Breast epithelium (tissue), 4 donors: ENCODE measurements at places on chromosomes 7 and 10.
A peak's percentile ranks its signal among the peaks of the same experiment; 100 is the strongest.

DNA sequence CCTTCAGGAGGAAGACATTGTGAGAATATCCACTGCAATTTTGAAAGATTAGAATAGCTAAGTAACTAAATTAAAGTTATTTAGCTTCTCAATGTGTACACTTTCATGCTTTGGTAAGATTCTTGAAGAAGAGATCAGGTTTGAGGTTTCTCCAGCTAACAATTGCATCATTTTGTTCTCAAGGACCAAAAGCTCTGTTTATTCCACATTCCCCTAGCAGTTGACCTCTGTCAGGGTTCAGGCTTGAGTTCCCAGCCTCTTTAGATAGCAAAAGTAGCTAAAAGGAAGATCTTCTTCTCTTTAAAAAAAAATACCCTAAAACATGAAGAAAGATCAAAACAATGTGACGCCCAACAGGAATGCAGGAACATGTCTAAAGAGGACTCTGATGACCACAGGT, 179.4 kb upstream of the IGFBP3 start:
- H3K27me3 ChIP-seq: no peaks in the 10 kb centered on the region
- no peak for DNase-seq
- no peak overlapping the region for H3K4me3 ChIP-seq

DNA sequence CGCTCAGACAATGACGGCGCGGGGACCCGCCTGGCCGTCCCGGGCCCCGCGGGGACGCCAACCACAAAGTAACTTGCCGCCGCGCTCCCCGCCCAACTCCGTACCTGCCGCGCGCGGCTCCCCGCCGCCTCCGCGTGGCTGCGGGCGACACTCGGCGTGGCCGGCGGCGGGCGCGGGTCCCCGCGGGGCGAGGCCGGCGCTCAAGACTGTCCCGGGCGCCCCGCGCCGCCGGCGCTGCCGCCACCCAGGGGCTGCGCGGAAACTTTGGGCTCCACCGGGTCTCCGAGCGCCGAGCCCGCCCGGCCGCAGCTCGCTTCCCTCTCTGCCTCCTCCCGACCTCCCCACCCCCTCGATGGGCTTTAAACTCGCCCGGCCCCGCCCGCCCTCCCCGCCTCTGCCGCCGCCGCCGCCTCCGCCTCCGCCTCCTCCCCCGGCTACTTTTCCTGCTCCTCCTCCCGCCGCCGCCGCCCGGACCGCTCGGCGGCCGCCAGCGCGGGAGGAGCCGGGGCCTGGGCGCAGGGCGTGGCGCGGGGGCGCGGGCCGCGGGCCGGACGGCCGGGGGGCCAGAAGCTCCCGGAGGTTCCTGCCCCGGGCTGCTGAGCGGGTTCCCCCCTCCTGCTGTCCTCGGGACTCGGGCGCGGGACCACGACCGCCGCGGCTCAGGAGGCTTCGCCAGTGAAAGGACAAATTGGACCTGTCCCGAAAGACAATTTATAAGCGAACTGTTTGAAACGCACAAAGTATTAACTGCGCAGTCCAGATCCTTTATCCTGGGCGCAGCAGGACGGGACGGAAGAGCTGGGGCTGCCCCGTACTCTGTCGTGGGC, 10.6 kb upstream of the GRB10 start:
- no peaks in the 10 kb centered on the region for H3K4me1 ChIP-seq
- H3K36me3 ChIP-seq: no peaks in the 10 kb centered on the region
- H3K27me3 ChIP-seq: no peaks in the 10 kb centered on the region
- peak overlapping the region; percentile 66 for H3K4me3 ChIP-seq
- DNase-seq: peak; percentile 71
- H3K27ac ChIP-seq: peak overlapping the region; percentile 76

DNA sequence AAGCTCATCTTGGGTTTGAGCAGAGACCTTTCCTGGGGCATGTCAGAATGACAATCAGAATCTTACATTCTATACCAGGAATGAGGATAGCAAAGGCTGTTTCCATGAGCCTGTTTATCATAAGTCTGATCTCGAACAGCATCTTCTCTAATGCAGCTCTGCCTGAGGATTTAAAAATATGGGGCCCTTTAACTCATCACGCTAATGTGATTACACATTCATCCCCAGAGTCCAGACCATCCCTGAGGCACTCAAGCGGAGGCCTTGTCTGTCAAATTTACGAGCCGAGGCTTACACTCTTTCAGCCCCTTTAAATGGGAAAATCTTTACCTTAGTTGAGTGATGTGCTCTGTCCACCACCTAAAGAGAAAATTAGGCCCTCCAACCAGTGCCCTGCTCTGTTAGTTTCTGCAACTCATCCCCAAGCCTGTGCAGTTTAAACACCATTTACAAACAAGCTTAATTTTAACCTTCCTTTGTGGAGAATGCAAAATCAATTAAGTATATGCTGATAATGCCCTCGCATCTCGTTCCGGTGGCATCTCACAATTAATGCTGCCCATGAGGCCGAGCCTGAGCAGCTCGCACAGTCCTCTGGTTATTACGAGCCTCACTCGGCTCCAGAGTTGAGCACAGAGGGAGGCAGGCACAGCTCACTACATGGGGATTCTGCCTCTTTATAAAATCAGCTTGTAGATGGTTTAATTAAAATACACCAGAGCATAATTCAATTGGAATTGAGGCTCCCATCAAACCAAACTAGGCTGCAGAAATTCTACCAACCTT, 16.0 kb downstream of the CHST15 start:
- H3K27ac ChIP-seq: no peak overlapping the region
- H3K36me3 ChIP-seq: no peaks in the 10 kb centered on the region
- no peaks in the 10 kb centered on the region for H3K27me3 ChIP-seq
- H3K4me1 ChIP-seq: no peaks in the 10 kb centered on the region
- no peak overlapping the region for H3K4me3 ChIP-seq
- no peak for DNase-seq

GRCh38 chr10:36345807-36346206, 703.7 kb upstream of the FZD8 start:
- no peak for DNase-seq
- no peak overlapping the region for H3K4me3 ChIP-seq
- no peaks in the 10 kb centered on the region for H3K36me3 ChIP-seq
- H3K27me3 ChIP-seq: no peaks in the 10 kb centered on the region

GRCh38 chr7:102120666-102121195, 165.9 kb upstream of the SH2B2 start:
- no peaks in the 10 kb centered on the region for H3K36me3 ChIP-seq
- no peaks in the 10 kb centered on the region for H3K27me3 ChIP-seq
- H3K27ac ChIP-seq: no peak overlapping the region
- no peak for DNase-seq

- H3K36me3 ChIP-seq: no peaks in the 10 kb centered on the region
- H3K4me3 ChIP-seq: no peak overlapping the region
- DNase-seq: no peak
- no peaks in the 10 kb centered on the region for H3K27me3 ChIP-seq
Observed at GRCh38 chr10:104441329-104442000, 87.8 kb downstream of the CFAP58 start.

DNA sequence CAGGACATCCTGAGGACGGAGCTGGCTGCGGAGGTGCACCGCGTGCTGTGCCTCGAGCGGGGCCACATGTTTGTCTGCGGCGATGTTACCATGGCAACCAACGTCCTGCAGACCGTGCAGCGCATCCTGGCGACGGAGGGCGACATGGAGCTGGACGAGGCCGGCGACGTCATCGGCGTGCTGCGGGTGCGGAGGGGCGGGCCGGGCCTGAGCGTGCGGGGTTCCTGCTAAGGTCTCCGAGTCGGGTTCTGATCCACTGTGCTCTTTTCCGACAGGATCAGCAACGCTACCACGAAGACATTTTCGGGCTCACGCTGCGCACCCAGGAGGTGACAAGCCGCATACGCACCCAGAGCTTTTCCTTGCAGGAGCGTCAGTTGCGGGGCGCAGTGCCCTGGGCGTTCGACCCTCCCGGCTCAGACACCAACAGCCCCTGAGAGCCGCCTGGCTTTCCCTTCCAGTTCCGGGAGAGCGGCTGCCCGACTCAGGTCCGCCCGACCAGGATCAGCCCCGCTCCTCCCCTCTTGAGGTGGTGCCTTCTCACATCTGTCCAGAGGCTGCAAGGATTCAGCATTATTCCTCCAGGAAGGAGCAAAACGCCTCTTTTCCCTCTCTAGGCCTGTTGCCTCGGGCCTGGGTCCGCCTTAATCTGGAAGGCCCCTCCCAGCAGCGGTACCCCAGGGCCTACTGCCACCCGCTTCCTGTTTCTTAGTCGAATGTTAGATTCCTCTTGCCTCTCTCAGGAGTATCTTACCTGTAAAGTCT, 10.4 kb downstream of the ATG9B start:
- H3K36me3 ChIP-seq: no peaks in the 10 kb centered on the region
- peak overlapping the region; percentile 67 for H3K4me3 ChIP-seq
- peak; percentile 72 for DNase-seq
- H3K4me1 ChIP-seq: peaks cover 7% of the 10 kb centered on the region
- no peak overlapping the region for H3K27ac ChIP-seq
- peaks cover 63% of the 10 kb centered on the region for H3K27me3 ChIP-seq

GRCh38 chr7:41825927-41826480, 123.1 kb upstream of the INHBA start:
- H3K4me1 ChIP-seq: no peaks in the 10 kb centered on the region
- DNase-seq: no peak
- no peaks in the 10 kb centered on the region for H3K36me3 ChIP-seq
- no peaks in the 10 kb centered on the region for H3K27me3 ChIP-seq
- no peak overlapping the region for H3K27ac ChIP-seq

GRCh38 chr10:24556750-24557742, 166.6 kb downstream of the ARHGAP21 start:
- H3K4me1 ChIP-seq: peaks cover 6% of the 10 kb centered on the region
- H3K27me3 ChIP-seq: no peaks in the 10 kb centered on the region

GRCh38 chr10:62554632-62555199, 180.5 kb downstream of the ZNF365 start:
- no peak for DNase-seq
- H3K36me3 ChIP-seq: no peaks in the 10 kb centered on the region
- no peak overlapping the region for H3K27ac ChIP-seq

- H3K27ac ChIP-seq: no peak overlapping the region
- no peaks in the 10 kb centered on the region for H3K27me3 ChIP-seq
- no peaks in the 10 kb centered on the region for H3K4me1 ChIP-seq
- no peaks in the 10 kb centered on the region for H3K36me3 ChIP-seq
- DNase-seq: no peak
Observed at GRCh38 chr10:87952612-87953011, 89.2 kb downstream of the PTEN start.

- no peak overlapping the region for H3K4me3 ChIP-seq
- H3K27ac ChIP-seq: no peak overlapping the region
- no peaks in the 10 kb centered on the region for H3K4me1 ChIP-seq
- no peaks in the 10 kb centered on the region for H3K27me3 ChIP-seq
- no peaks in the 10 kb centered on the region for H3K36me3 ChIP-seq
- no peak for DNase-seq
Observed at GRCh38 chr7:126840869-126841268, 411.9 kb downstream of the GRM8 start.

DNA sequence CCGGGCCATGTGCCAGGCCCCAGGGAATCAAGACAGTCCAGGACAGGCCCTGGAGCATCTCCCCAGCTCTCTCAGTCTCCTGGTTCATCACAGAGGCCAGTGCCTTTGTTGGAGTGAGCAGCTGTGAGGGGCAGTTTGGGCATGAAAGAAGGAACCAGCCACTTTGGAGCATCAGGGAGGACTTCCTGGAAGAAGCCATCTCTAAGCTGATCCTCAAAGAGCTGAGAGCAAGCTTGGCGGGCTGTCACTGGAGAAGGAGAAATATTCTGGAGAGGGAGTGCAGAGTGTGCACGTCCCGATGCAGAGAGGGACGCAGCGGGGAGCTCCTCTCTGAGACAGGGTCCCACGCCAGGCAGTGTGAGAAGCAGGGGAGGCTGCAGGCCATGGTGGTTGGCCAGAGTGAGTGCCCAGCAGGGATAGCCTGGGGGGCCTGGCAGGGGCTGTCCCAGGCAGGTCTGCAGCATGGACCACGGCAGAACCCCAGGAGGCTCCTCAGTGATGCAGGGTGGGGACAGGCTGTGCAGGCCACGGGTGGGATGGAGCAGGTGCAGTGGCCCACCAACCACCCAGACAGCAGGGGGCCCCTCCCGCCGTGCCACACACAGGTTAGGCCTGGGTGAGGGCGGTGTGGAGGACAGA, 34.7 kb downstream of the PWWP2B start:
- H3K27ac ChIP-seq: no peak overlapping the region
- no peak overlapping the region for H3K4me3 ChIP-seq
- H3K4me1 ChIP-seq: no peaks in the 10 kb centered on the region
- H3K27me3 ChIP-seq: no peaks in the 10 kb centered on the region
- DNase-seq: no peak

DNA sequence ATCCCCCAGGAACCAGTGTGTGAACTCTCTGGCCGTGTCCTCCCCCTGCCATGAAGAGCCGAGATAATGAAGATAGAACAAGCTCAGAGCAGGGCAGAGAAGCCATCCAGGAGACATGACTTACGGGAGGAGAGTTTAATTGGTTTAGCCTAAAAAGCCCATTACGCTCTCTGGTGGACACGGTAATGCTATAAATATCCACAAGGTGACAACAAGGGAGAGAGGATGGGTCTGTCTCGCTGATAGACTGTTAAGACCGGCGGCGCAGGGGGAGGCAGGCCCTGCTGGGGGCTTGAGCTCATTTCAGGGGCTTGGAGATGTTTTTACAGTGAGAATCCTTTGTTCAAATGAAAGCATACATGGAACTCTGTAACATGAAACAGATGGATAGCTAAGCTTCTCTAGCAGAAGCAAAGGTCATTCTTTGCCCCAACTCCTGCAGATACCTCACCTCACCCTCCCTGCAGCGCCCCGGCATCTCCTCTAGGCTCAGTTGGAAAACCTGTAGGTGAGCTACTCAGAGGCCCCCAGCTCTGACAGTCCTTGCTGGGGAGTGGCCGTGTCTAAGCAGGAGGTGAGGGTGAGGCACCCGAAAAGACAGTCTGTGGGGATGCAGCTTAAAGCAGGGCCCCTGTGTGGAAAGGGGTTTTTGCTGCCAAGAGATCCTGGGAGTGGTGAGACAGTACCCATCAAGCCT, 40.8 kb upstream of the LOXL4 start:
- no peaks in the 10 kb centered on the region for H3K4me1 ChIP-seq
- no peak for DNase-seq
- H3K36me3 ChIP-seq: no peaks in the 10 kb centered on the region
- no peaks in the 10 kb centered on the region for H3K27me3 ChIP-seq

- no peaks in the 10 kb centered on the region for H3K36me3 ChIP-seq
- peak overlapping the region; percentile 86 for H3K4me3 ChIP-seq
- H3K27ac ChIP-seq: peak overlapping the region; percentile 98
Observed at GRCh38 chr7:21426286-21427181, 1.3 kb upstream of the SP4 start.

GRCh38 chr7:29839921-29840320, 33.6 kb downstream of the WIPF3 start:
- no peaks in the 10 kb centered on the region for H3K36me3 ChIP-seq
- H3K4me1 ChIP-seq: no peaks in the 10 kb centered on the region
- no peak overlapping the region for H3K4me3 ChIP-seq
- H3K27ac ChIP-seq: no peak overlapping the region
- no peaks in the 10 kb centered on the region for H3K27me3 ChIP-seq
